Effector CD8-positive, alpha-beta T cell (primary cell): ENCODE measurements at places on chromosomes 16 and 17.

DNA sequence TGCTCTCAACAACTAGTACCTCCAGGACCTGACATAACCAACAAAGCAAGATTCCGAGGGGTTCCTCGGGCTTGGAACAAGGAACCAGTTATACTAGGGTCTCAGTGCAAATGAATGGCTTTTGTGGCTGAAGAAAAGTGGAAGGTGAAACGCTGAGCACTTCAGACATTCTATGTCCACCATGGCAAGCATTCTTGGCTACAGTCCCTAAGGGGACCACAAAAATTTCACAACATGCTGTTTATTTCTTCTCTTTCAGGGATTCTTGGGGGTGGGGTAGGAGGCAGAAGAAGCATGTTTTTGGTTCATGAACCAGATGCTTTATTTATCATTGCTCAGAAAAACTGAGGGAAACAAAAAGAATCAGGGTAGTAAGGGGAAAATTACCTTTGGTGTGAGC lies 479.9 kb upstream of the CDH11 start:
- no peak for DNase-seq

DNA sequence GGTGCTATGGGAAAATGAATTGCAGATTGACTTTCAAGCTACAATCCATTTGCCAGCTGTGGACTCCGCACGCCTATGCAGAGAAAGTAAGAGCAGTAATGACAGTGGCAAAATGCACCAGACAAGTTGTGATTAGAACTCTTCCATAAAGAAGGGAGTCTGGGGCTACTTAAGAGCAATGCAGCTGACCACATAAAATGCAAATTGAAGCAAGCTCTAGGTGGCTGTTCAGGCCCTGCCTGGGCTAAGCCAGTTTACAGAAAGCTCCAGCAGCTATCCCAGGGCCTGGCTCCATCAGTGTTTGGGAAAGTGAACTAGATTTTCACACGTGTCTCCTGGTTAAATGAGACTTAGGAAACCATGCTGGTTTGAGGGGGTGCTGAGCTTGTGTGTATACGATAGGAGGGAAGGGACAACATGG lies 2.2 kb upstream of the MAP2K6 start:
- DNase-seq: no peak

DNA sequence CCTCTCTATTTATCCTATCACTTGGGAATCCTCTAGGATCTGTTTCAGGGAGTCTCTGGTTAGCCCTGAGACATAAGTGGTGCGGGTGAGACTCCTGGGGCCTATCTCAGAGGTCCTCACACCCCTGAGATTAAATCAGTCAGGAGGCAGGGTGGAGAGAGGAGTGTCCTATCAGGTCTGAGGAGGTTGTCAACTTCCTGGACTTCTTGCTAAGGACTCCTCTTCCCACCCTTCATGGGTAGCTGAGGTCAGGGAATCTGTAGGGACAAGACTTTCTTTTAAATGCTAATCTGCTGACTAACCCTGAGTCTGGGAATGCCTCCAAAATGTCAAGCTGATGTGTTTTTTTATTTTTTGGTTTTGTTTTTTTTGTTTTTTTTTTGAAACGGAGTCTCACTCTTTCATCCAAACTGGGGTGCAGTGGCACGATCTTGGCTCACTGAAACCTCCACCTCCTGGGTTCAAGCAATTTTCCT lies 6.6 kb upstream of the ARMC5 start:
- DNase-seq: no peak

- no peak for DNase-seq
Observed at GRCh38 chr17:9187828-9188227, 166.5 kb downstream of the NTN1 start.

- DNase-seq: peak; percentile 25
Observed at GRCh38 chr16:67547423-67548264, 14.7 kb upstream of the CTCF start.

- no peak for DNase-seq
Observed at GRCh38 chr16:47726031-47726675, 265.0 kb downstream of the PHKB start.

DNA sequence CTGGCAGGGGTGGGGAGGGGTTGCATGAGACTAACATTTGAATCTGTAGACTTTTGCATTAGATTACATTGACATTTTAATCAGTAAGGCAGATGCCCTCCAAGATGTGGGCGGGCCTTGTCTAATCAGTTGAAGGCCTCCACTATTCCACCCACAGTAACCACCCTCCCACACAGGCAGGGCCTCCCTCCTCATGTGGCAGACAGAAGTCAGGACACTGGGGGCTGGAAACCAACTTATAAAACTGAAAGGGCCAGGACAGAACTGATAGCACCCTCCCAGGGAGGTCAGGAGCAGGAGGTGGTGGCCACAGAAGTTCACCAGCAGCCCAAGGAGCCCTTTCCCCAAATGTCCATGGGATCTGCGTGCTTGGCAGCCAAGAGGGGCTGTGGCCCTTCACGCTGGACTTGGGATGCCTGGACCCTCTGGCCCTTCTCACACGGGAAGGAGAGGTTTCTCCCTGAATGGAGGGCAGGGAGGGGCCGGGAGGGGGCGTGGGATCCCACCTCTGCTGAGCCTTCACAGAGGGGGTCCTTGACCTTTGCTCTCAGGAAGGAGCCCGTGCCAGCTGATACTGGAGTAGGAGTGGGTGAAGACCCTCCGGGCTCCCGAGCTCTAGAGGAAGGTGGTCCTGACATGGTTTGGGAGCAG lies 4.6 kb downstream of the PYCR1 start:
- DNase-seq: no peak

DNA sequence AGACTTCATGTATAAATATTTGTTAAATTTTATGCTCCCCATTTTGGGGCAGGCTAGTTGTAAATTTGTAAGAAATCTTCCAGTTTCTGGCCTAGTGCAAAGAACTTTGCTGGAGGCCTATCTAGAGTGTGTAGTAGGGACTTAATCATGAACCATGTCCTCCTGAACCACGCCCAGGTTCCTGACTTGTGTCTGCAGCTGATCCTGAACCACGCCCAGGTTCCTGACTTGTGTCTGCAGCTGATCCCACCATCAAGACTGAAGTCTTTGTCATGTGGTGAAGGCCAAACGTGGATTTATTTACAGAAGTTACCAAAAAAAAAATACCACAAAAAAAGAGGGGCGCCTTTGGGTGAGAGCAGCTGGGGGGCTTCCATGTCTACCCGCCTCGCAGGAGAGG lies 33.1 kb downstream of the LMF1 start:
- no peak for DNase-seq

DNA sequence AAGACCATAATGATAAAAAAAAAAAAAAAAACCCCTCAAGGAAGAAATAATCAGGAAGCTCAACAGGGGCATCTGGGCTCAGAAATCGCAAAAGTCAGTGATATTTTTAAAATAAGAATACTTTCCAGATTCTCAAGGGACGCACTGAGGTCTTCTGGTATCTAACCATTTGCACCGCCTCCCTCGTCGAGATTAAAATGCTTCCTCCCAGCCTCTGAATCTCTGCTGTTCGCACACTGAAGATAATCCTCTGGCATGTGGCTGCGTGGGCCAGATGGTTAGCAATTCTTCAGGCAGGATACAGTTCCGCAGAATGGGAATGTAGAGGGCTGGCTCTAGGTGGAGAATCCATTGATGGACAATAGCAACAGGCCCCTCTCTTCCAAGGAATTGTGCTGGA lies 211.7 kb upstream of the CDH5 start:
- no peak for DNase-seq

GRCh38 chr17:5282642-5283217 lies 646 bp downstream of the RABEP1 start:
- peak; percentile 39 for DNase-seq

GRCh38 chr17:80968602-80969029 lies 23.0 kb upstream of the CHMP6 start:
- no peak for DNase-seq

DNA sequence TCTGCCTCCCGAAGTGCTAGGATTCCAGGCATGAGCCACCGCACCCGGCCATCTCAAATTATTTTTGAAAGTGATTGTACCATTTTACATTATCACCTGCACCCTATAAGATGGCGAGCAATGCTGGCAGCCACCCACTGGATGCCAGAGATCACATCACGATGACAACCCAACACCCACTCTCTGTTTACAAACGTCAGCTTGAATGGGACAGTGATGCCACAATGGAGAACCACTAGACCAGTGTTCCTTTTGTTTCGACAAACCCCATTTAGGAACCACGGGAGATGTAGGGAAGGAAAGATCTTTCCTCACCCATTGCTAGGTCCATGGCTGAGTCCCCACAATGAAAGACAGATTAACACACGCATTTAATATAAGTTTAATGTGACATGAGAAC lies 20.1 kb upstream of the HAPSTR1 start:
- DNase-seq: no peak

GRCh38 chr17:41308251-41308917 lies 725 bp downstream of the KRTAP16-1 start:
- peak; percentile 49 for DNase-seq

DNA sequence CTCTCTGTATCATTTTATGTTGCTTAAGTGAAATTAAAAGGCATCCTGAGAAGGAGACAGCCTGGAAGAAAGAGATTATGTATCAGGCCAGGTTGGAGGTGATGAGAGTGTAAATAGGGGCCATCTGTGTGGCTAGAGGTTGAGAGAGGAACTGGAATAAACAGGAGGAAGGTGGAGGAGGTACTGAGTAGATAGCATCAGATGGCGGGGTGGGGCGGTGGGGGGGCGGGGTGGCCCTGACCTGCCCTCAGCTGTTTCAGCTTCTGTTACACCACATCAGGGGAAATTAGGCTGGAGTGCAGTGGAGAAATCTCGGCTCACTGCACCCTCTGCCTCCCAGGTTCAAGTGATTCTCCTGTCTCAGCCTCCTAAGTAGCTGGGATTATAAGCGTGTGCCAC lies 6.9 kb upstream of the KCNG4 start:
- no peak for DNase-seq

DNA sequence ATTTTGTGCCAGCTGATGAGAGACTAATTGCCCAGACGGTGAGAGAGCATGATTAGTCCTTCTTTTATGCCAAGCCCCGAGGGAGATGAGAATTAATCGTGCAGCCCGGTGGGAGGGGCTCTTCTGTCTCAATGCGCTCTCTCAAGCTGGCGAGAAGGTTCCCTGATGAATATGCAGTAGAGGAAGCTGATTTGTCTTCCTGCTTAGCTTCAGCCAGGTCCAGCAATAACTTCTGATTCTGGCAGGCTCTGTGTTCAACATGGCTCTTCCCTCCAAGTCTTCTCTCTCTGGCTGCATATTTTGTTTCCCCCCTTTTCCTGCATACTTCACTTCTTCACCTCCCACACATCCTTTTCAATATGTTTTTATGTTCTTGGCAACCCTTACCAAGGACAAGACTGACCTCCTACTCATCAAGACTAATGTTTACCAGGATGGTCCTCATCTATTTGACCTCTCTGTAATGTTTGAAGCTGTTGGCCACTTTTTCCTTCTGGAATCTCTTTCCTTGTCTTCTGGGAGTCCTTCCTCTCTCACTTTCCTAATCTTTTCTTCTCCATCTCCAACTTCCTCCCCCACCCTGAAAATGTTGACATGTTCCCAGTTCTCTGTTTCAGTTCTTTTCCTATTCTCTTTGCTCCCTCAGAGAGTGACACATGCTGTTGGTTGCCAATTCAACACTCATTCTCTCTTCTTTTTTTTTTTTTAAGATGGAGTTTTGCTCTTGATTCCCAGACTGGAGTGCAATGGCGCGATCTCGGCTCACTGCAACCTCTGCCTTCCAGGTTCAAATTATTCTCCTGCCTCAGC lies 33.1 kb downstream of the ARL4D start:
- no peak for DNase-seq
